Activated CD4-positive, alpha-beta T cell treated with anti-CD3 and anti-CD28 coated beads for 36 hours (primary cell): ENCODE measurements at places on chromosomes 1 and 21. TPM values are rescaled to one million over a fixed set of nuclear protein-coding genes. Genes with fewer than 3 reads are reported as not detected.

DNA sequence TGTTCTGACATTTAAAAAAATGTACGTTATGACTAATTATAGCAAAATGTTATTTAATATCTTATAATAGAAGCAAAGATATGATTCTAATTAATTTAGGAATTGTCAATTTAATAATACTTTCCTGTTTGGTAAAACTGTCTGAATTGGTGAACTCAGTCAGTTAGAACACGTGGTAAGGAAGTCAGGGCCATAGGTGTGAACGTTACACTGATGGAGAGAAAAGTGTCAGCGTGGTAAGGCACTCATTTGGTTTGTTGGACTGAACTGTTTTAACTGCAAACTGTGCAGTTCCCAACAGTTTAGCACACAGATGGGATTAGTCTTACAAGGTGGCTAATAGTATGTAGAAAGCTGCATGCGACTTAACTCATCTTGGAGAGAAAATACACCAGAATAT, 102.9 kb downstream of the EPB41 start:
- H3K27me3 ChIP-seq: no peaks in the 10 kb centered on the region
- H3K36me3 ChIP-seq: peaks cover 7% of the 10 kb centered on the region
- H3K4me1 ChIP-seq: no peaks in the 10 kb centered on the region
- no peak for DNase-seq

CD2 gene
- total RNA-seq: 291 TPM

GRCh38 chr1:177907000-177907399, 62.9 kb downstream of the SEC16B start:
- no peaks in the 10 kb centered on the region for H3K36me3 ChIP-seq
- H3K4me1 ChIP-seq: no peaks in the 10 kb centered on the region
- H3K27me3 ChIP-seq: peaks cover 2% of the 10 kb centered on the region
- H3K27ac ChIP-seq: no peak overlapping the region

GRCh38 chr1:4262665-4263064, 362.6 kb upstream of the C1orf174 start:
- no peak overlapping the region for H3K27ac ChIP-seq
- no peaks in the 10 kb centered on the region for H3K4me1 ChIP-seq
- no peak overlapping the region for H3K4me3 ChIP-seq
- no peaks in the 10 kb centered on the region for H3K36me3 ChIP-seq
- H3K27me3 ChIP-seq: peaks cover 8% of the 10 kb centered on the region

ADAMTS5 gene
- not detected for total RNA-seq

ARHGEF10L gene
- not detected for total RNA-seq

DNA sequence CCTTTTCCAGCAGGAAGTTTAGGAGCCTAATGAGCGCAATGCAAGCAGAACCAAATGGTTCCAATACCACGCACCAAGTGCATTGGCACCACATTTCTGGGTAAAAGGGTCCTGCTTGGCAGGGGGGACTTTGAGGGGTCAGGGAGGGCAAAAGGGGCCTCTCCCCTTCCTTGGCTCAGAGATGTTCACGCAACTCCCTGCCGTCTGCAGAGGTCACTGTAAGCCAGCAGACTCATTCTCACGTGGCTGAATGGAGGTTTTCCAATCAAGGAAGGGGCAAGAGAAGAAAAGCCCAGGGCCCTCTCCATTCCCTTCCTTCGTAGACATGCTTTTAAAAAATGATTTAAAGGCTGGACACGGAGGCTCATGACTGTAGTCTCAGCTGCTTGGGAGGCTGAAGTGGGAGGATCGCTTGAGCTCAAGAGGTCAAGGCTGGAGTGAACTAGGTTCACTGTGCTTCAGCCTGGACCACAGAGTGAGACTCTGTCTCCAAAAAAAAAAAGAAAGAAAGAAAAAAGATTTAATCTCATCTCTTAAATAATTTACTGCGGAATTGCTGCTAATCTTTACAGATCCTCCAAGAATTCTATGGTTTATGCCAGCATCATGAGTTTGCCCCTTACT, 80.3 kb downstream of the RUNX3 start:
- DNase-seq: peak; percentile 51
- H3K27me3 ChIP-seq: no peaks in the 10 kb centered on the region
- peaks cover 8% of the 10 kb centered on the region for H3K4me1 ChIP-seq
- no peak overlapping the region for H3K27ac ChIP-seq
- no peaks in the 10 kb centered on the region for H3K36me3 ChIP-seq
- no peak overlapping the region for H3K4me3 ChIP-seq

DNA sequence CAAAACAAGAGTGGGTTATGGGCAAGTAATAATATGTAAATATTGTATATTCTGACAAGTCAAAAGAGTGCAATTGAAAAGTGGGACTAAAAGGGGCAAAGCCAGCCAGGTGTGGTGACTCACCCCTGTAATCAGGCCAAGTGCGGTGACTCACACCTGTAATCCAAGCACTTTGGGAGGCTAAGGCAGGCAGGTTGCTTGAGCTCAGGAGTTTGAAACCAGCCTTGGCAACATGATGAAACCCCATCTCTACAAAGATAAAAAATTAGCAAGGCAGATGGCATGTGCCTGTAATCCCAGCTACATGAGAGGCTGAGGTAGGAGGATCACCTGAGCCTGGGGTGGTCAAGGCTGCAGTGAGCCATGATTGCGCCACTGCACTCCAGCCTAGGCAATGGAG, 304.0 kb downstream of the HHIPL2 start:
- peak; percentile 13 for DNase-seq
- no peaks in the 10 kb centered on the region for H3K4me1 ChIP-seq
- H3K36me3 ChIP-seq: no peaks in the 10 kb centered on the region
- H3K4me3 ChIP-seq: no peak overlapping the region
- H3K27ac ChIP-seq: no peak overlapping the region
- H3K27me3 ChIP-seq: no peaks in the 10 kb centered on the region

CHAF1B gene
- 36.3 TPM for total RNA-seq
